Suppressor macrophage treated with lipopolysaccharide for 4 hours (primary cell): ENCODE measurements at places on chromosomes 7 and 10.

DNA sequence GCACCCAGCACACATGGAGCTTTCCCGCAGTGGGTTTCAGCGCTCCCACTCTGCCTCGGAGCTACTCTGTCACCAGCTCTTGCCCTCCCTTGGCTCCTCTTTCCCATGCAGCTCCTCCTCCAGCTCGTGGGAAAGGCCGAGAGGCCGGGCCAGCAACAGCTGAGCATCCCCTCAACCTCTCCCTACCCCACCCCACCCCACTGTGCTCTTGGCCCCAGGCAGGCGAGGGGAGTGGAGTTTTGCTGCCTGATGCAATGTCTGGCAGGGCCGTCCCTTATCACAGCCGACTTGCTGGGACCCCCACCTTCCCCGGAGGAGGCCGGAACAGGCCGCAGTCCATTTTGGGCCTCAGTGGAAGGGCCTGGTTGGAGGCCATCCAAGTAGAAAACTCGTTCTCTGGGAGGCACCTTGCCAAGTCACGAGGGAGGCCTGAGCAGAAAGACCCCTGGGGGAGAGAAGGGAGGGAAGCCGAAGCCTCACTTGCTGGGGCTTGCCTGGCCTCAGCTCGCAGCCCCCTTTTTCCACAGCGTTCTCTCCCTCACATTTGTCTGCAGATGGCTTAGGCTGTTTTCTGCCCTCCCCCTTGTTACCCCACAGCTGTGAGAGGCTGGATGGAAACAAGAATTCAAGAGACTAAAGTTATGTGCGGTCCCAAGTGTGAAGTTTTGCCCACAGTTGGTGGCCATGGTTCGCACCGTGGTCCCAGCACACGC lies 35.3 kb downstream of the CHST3 start:
- no peak for DNase-seq

GRCh38 chr7:105000927-105001336 lies 13.1 kb upstream of the KMT2E start:
- DNase-seq, result no peak

DNA sequence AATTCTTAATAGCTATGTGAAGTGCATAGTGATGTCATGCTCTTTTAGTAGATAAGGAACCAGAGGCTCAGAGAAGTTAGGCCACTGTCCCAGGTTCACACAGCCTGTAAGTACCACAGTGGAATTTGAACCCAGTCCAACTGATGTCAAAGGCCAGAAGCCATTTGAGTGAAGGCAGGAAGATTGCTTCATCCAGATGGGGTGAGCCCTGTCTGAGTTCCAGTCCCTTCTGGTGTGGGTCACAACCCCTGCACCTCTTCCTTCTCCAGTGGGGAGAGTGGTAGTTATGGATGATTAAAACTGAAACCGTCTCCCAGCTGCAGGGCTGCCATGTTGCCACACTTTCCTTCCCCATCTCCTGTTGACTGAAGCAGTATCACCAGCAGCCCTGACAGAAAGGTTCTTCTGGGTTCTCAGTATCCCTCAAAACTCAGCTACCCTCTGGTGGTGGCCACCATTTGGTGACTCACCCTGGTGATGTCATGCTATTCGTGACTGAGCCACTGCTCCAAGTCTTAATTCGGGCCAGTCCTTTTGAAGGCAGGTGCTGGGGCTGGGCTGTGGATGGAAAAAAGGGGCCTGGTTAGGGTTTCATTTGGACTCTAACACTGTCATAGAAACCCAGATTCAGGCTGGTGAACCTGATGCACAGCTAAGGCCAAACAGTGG lies 1.5 kb upstream of the C10orf95 start:
- peak; percentile 95 for DNase-seq

- DNase-seq, result no peak
Measured at GRCh38 chr7:68688416-68689086, 909.7 kb upstream of the AUTS2 start.

GRCh38 chr10:131381576-131381975 lies 70.1 kb upstream of the TCERG1L start:
- no peak for DNase-seq

GRCh38 chr10:71233482-71233892 lies 21.1 kb downstream of the UNC5B start:
- DNase-seq, result no peak

GRCh38 chr7:38373155-38373554 lies 99.7 kb upstream of the TARP start:
- DNase-seq, result no peak
